NCI-H1694 (cell line): ENCODE measurements at places on chromosomes 12 and 14.

DNA sequence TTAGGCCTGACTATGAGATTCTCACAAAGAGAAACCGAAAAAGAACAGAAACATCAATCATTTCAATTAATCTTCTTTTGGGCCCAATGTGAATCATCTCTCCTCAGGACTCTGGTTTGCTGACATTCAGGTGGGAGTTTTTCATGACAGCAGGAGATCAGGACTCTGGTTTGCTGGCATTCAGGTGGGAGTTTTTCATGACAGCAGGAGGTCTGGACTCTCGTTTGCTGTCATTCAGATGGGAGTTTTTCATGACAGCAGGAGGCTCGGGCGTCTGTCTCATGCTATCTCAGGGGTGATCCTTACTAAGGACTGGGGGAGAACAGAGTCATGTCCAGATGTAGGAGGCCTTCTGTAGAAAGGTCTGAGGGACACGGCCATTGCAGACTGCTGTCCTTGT is 40.1 kb upstream of the PARP11 start:
- no peak for DNase-seq

GRCh38 chr12:28497889-28498411 is 307.7 kb downstream of the CCDC91 start:
- no peak for DNase-seq

GRCh38 chr14:71388336-71388735 is 481.1 kb downstream of the PCNX1 start:
- DNase-seq: no peak

GRCh38 chr12:6224550-6224949 is 24.4 kb downstream of the CD9 start:
- DNase-seq: peak; percentile 94

DNA sequence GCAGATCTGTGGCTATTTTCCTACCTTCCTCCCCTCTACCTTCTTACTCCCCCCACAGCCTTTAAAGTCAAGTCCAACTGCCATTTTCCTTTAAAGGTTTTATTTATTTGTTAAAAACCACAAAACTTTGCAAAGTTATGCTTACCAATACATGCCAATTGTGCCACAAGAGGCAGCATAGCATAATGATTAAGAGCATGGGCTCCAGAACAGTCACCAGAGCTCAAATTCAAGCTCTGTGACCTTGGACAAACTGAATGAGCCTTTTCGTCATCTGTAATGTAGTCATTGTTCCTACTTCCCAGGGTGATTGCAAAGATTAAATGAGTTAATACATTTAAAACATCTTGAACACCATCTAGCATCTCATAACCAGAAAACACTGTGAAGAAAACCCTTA is 13.0 kb upstream of the FMNL3 start:
- no peak for DNase-seq

GRCh38 chr12:100123316-100124095 is 19.2 kb downstream of the BLTP3B start:
- no peak for DNase-seq

DNA sequence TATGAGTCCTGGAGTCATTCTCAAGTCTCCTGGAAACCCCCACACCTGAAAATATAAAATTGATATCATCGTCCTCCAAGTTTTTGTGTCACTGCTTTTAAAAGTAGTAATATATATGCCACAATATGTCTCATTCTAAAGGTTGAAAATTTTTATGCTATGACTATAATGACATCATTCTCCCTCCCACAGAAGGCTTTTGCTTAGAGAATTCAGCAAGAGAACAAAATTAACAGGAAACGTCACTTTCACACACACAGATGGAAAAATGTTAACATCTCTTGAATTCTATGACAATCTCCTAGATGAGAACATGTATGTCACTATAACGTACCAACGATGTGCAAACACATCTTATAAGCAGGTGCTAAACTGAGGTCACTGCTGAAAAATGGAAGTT is 498.3 kb downstream of the FOXG1 start:
- no peak for DNase-seq

- no peak for DNase-seq
These were observed 10.7 kb upstream of the TCL1B start for GRCh38 chr14:95675486-95675885.

GRCh38 chr14:95465358-95465757 is 51.1 kb downstream of the SYNE3 start:
- no peak for DNase-seq

GRCh38 chr12:96786791-96787190 is 120.3 kb upstream of the NEDD1 start:
- no peak for DNase-seq

- peak; percentile 3 for DNase-seq
These were observed 8.0 kb upstream of the C12orf42 start for GRCh38 chr12:103503546-103504480.

- no peak for DNase-seq
These were observed 23.3 kb downstream of the RASAL1 start for GRCh38 chr12:113112043-113112899.

GRCh38 chr12:18690653-18691052 is 47.2 kb downstream of the PLCZ1 start:
- DNase-seq: no peak

GRCh38 chr14:23827100-23827892 is 126.3 kb upstream of the DHRS4 start:
- DNase-seq: no peak

GRCh38 chr12:28954333-28954732 is 194.7 kb upstream of the FAR2 start:
- no peak for DNase-seq

- no peak for DNase-seq
These were observed 190.3 kb upstream of the PPFIA2 start for GRCh38 chr12:81949416-81949815.

DNA sequence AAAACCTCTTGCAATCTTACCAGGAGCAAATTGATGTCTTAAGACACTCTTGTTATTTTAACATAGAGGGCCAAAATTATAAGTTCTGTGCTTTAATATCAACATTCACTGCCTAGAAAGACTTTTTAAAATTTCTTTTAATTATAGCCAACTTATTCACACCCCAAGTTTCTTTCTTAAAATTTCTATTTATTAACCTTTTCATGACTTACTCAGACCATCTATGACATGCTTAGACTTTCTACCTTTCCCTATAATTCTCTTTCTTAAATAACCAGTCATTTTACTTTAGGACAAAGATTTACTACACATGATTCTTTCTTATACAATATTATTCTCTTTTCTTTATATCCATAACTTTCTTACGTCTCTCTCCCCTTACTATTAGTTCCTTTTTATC is 220.4 kb downstream of the NUBPL start:
- peak; percentile 29 for DNase-seq

DNA sequence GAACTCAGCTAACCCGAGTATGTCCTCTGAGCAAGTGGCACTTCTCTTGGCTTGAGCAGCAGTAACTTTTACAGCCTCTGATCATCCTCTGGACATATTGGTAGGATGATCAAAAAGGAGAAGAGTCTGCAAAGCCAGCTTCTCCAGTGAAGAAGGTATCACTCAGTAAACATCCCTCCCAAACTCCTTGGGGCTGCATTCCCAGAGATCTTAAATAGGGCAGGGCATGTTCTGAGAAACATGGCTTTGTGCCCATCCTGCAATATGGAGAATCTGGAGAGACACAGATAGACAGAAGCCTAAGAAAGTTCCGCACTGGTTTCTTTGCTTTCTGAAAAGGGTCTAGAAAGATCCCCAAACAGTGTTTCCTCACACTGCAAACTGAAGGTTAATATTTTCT is 65.4 kb downstream of the RBM19 start:
- DNase-seq: no peak

- DNase-seq: no peak
These were observed 41.7 kb upstream of the DDX11 start for GRCh38 chr12:31031951-31032335.

DNA sequence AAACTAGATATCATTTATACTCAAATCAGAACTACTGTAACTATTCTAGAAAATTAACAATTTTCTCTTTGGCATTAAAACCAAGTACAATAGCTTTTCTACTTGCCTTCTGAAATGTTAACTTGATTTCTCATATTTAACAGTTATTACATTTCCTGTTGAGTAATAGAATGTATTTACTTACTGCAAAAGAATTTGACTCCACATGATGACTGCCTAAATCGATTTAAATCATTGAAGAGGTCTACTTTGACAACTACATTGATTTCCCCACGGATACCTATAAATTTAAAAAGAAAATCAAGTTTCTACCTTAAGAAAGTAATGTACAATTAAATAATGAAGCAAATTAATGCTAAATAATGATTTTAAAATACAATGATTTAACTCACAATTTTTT is 18.9 kb downstream of the C2CD5 start:
- no peak for DNase-seq

DNA sequence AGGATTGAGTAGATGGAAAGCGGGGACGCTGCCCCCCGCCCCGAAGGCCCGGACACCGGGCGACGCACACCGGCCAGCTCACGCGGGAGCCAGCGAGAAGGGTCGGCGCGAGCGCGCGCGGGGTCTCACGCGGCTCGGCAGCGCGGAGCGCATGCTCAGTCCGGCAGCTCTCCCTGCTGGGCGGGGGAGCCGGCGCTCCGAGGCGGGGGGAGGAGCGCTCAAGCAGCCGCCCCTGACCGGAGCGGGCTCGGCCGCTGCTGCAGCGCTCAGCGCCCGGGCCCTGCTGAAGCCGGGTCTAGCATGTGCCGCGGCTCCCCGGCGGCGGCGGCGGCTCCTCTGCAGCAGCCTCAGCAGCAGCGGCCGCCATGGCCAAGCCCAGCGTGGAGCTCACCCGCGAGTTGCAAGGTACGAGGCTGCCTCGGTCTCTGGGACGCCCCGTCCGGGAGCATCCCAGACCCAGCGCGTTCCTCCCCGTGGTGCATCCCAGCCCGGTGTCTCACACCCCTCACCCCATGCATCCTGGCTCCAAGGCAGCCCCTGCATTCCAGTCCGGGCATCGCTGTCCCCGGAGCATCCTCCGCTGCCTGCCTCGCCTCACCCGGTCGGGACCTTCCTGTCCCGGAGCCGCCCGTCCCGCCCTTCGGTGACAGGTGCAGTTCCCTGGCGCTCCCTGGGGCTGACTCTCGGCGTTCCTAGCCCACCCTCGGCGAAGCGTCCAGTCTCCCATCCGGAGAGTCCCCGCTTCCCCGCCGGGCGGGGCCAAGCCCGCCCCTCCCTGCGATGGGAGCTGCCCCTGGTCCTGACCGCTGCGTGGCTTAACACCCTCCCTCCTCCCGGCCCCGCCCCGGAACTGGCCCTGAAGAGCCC is at the start of gene CARMIL3:
Gene CARMIL3, plus strand, starts transcription at position 221 of the 867 bp plus-strand sequence. Its CDS starts 145 bp downstream, at position 366.
- peak; percentile 31 for DNase-seq

DNA sequence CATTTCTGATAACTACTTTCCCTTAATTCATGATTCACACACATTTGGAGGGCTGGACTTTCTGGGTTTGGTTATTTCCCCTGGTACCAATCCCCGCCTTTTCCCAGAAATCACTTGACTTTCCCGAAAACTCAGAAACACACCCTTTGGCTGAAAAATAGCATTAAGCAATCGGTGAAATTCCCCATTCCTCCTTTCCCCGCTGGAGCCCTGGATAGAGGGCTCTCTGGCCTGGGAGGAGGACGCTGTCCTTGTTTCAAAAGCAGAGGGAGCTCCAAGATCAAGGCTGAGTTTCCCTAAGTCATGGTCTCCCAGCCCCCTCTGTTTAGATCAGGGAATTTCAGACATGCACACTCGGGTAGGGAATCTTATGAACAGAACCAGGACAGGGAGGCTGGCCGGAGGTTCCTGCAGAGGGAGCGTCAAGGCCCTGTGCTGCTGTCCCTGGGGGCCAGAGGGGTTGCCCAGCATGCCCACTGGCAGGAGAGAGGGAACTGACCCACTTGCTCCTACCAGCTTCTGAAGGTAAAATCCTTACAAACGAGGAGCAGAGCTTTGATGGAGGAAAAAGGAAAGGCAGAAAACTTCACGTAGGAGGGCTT is at the start of gene C1S:
Gene C1S, plus strand, starts transcription at position 366 of the 602 bp plus-strand sequence. CDS start 1,195 bp downstream, outside the sequence.
- DNase-seq: no peak

DNA sequence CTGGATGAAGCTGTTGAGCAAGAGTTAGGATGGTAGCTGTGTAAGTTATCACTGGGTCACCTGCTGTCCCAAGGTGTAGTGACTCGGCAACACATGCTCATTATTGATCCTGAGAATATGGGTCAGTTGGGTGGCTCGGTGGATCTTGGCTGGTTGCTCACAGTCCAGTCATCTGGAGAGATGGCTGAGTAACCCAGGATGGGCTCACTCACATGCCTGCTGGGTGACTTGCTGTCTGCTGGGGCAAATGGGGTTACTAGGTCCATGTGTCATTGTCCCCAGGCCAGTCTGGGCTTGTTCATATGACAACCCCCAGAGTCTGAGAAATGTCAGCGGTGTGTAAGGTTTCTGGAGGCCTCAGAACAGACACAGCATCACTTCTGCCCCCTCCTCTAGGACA is 69.5 kb downstream of the SLC15A4 start:
- DNase-seq: no peak

DNA sequence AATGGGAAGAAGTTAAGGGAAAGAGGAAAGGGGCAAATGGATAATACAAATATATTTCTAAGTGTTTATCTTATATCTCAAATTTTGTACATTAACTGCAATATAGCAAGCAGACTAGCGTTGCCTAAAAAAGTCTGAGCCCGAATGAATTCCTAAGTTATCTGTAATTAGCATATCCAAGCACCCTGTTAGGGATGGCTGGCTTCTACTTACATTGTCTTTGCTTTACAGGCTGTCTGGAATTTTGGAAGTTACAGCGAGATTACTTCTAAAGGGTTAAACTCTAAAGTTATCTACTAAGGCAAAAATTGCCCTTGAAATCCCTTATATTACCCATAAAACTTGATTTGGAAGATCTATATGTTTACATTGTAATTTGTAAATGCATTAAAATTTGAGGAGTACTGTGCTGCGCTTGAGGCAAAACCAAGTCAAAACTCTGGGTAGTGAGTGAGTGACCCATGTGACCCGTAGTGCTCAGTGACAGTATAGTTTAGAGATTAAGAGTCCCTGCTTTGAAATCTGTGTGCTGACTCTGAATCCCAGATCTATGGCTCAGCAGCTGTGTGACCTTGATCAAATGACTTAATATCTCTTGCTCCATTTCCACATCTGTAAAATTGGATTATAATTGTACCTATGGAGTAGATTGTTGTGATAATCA is 17.3 kb upstream of the LIN7A start:
- no peak for DNase-seq

DNA sequence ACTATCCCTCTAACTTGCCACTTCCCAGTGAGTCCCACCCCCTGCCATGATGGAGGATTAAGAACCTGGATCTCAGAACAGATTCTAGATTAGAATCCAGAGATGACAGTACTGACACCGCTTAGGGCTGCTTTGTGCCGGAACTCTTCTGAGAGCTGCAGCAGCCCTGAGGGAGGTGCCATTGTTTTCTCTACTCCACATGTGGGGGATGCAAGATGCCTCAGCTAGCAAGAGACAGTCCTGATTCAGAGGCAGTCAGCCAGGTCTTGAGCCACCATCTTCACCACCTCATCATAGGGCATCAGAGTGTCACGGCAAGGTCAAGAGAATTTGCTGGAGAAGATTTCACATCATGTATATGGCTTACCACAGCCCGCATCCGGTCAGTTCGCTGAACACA is 3.4 kb upstream of the PGAM5 start:
- DNase-seq: no peak

GRCh38 chr12:30088259-30088995 is 304.7 kb upstream of the TMTC1 start:
- no peak for DNase-seq
